ENCODE measurements at places on chromosomes 4 and X. TPM values are rescaled to one million over a fixed set of nuclear protein-coding genes. Genes with fewer than 3 reads are reported as not detected.

SSX4B gene
- not detected for total RNA-seq

HELT gene
- not detected for total RNA-seq

GRCh38 chr4:153259661-153260060, 55.4 kb downstream of the TRIM2 start:
- H3K36me3 ChIP-seq: no peaks in the 10 kb centered on the region
- DNase-seq: no peak
- H3K4me3 ChIP-seq: no peak overlapping the region
- H3K4me1 ChIP-seq: peaks cover 15% of the 10 kb centered on the region

- no peak overlapping the region for H3K4me3 ChIP-seq
- no peak overlapping the region for H3K27ac ChIP-seq
- H3K36me3 ChIP-seq: no peaks in the 10 kb centered on the region
- peaks cover 11% of the 10 kb centered on the region for H3K4me1 ChIP-seq
- no peak for DNase-seq
- H3K27me3 ChIP-seq: no peaks in the 10 kb centered on the region
These were observed 7.8 kb upstream of the ZBTB33 start for GRCh38 chrX:120242813-120243212.

DNA sequence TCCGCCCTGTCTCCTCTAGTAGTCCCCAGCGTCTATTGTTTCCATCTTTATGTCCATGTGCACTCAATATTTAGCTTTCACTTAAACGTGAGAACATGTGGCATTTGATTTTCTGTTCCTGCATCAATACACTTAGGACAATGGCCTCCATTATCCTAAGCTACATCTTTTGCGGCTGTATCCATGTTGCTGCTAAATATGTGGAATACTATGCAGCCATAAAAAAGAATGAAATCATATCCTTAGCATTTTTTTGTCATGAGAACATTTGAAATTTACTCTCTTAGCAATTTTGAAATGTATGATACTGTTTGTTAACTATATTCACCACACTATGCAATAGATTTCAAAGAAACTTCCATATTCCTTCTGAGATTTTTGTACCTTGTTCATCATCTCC, 19.8 kb upstream of the CD38 start:
- no peak overlapping the region for H3K27ac ChIP-seq
- H3K4me3 ChIP-seq: no peak overlapping the region
- H3K4me1 ChIP-seq: peaks cover 19% of the 10 kb centered on the region

CENPVL1 gene
- total RNA-seq: not detected

Measured in left ventricle myocardium inferior (tissue), 1 donor.